Activated T-cell treated with anti-CD3 and anti-CD28 coated beads, Interleukin-2, amount 50 U/mL, for 1 hour (primary cell): ENCODE measurements at places on chromosomes 7 and 10.

DNA sequence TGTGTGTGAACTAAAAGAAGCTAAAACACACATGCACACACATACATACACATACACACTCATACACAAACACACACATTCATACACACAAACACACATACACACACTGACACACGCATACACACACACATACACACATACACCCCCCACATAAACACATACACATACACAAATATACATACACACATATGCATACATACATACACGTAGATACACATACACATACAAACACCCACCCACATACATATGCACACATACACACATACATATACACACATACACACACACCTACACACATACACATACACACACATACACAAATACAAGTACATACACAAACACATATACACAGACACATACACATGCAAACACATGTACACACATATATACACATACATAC is 28.0 kb downstream of the SLC18A2 start:
- DNase-seq = no peak

GRCh38 chr10:54282012-54282411 is 519.0 kb downstream of the PCDH15 start:
- DNase-seq = no peak

DNA sequence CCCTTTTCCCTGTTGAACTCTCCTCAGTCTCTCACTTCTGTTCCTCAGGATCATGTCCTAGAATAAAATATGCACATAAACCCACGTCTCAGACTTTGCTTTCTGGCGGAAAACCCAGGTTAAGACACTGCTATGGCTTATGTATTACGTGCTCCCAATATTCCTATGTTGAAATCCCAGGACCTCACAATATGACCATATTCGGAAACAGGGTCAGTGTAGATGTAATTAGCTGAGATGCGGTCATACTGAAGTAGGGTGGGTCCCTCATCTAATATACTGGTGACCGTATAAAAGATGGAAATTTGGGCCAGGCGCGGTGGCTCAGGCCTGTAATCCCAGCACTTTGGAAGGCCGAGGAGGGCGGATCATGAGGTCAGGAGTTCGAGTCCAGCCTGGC is 59.9 kb downstream of the KIAA1549 start:
- no peak for DNase-seq

DNA sequence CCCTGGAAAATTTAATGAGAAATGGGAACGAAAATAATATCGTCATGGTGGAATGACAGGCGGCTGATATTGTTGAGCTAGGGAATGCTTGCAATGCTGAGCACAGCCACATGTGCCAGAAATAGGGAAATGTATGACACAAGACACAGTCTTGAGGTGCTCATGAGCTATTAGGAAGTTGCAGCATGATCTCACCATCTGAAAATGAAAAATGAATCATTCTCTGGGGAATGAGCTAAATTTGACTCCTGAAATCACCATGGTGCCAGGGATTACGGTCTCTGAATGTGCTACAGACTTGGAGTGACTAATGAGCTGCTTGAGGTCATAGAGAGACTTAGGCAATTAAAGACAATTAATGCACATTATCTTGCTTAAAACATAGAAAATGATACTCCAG is 845.0 kb downstream of the CNTNAP2 start:
- DNase-seq = no peak

DNA sequence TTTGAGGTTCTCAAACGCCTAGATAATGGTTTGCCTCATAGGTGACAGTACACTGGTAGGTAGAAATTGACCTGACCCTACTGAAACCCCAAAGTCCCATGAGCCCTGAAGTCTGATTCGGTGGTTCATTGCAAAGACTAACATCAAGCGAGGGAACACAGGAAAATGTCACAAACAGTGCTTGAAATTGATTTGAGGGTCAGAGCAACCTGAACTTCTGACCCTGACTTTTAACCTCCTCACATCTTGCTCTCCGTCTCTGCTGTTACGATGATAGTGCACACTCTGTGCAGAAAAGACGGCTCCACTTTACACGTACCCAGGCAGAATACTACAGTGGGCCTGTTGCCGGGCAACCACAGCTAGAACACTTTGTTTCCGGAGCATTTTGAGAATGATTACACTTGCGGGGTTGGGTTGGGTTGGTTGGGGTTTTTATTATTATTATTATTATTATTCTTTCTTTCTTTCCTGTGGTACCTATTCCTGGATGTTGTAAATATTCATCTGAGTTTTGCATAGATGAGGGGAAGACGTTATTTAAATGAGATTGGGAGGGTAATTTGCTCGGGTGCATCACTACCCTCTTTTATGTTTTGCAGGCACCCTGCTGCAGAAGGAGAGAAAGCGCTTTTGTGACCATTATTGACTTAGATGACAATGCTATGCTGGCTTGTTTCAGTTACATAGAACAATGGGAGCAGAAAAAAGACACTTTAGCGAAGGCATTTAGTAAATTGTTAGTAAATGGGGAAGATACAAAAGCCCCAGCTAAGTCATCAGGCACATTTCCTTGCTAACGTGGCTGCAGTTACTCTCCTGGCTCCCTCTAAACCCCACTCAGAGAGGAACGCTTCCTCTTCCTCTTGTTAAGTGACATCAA is 438.1 kb upstream of the NRP1 start:
- no peak for DNase-seq

GRCh38 chr10:77075926-77076325 is 561.7 kb downstream of the KCNMA1 start:
- no peak for DNase-seq

- no peak for DNase-seq
Measured at GRCh38 chr7:151386301-151387160, 23.3 kb downstream of the WDR86 start.

GRCh38 chr7:22730921-22731654 is 4.1 kb downstream of the IL6 start:
- no peak for DNase-seq

DNA sequence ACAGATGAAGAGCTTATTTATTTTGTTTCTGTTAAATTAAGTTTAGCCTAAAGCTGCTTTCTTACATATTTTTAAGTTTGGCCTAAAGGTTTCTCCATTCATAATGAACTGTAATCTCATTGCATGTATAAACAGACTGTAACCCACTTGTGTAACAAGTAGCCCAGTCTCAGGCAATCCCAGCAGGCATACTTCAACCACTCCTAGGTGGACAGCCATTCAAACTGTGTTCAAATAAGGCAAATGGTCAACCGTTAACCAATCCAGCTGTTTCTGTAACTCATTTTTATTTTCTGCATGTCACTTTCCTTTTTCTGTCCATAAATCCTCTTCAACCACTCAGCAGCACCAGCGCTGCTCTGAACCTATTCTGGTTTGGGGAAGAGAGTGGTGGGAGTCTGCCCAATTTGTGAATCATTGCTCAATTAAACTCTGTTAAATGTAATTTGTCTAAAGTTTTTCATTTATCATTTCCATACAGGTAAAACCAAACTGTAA is 35.9 kb downstream of the PHYHIPL start:
- DNase-seq = no peak

DNA sequence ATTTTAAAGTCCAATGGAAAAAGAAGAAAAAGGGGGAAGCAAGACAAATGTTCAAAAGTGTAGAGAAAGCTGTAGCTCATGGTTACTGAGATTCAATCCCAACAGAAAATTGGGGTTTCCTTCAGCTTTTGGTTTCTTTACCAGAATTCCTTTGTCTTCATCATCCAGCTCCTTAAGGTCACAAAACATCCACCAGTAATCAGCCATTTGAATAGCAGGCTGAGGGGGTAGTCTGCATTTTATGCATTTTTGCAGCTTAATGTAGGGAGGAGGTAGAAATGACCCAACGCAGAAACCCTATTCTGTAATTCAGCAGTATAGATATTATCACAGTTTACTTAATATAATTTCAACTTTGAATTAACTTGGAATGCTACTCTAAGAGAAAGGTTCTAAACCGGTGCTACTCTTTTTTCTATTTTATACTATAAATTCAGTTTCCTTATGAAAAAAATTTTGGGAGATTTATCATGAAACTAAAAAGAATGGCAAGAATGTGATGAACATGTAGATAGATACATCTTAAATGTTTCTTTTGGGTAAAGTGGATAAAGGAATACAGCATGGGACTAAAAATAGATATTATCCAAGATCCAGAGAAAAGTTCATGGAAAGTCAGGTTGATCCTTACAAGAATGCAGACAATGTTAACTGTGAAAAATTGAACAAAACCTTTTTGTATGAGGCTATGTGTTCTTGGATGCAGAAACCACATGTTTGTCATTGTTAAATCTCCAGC is 596.9 kb downstream of the PHTF2 start:
- DNase-seq = no peak

DNA sequence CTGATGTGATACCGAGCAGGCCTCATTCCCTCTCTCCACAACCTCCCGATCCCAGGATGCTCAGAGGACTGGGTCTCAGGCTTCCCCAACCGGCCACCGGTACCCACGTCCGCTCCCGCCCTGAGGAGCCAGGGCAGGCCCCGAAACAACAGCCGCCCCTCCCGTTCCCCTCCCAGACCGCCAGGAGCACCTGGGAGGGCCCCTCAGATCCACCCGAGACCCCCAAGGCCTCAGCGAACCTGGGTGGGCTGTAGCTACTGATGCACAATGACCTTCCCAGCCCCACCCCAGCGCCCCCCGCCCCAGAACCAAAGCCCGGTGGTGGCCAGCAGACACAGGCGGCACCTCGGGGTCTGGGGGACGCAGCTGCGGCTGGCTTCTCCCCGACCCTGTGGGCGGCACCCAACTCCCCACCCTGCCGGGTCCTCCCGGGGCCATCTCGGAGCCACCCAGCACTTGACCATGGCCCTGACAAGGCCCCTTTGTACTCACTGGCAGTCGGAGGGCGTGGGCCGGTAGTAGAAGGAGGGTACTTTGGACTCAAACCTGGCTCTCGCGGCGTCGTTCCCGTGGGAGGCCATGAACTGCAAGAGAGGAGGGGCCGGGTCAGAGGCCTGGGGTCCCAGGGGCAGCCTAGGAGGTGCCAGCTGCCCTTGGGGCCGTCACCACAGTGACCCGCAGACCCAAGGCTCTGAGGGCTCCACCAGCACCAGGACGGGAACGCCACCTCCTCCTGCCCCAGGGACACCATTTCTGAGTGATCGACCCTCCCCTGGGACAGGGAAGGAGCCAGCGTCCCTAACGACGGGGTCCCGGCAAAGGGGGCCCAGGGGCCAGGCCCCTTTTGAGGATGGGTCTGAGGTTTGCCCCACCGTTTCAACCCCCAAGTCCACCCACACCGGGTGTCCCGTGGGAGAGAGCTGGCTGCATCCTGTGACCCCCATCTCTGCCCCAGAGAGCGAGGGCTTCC is 28.1 kb downstream of the ADAP1 start:
- no peak for DNase-seq

DNA sequence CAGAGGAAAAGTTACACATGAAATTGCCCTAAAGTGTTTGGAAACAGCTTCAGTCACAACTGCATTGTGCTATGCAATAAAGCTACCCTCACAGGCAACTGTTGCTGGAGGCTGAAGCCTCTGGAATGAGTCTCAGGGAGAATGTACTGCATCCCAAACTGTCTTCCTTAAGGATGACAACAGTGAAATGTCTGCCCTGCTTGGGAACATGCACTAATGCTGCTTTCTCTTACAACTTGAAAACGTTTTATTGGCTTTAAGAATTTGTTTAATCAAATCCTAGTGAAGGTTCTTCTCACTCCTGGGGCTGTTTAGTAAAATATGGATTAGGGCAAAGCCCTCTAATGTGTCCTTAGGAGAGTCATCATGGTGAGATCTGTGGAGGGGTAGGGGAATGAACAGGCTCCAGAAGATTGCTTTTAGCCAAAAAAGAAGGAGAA is 215.4 kb downstream of the TWIST1 start:
- DNase-seq = no peak

DNA sequence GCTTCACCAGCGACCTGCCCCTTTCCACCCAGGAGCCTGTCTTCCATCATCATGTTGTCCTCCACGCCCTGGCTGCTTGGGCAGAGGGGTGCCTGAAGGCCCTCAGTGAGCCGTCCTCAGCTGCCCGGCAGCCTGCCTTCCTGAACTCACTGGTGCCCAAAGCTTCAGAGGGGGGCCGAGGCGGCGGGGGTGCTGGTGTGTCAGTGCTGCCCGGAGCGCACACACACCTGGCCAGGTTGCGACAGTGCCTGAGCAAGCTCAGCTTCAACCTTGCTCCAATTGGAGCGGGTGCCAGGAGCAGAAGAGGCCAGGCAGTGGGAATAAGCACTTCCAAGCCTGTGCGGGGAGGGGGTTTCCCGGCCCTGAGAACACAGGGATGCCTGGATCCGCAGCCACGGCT is 566.3 kb downstream of the INHBA start:
- DNase-seq = no peak

- DNase-seq = no peak
Measured at GRCh38 chr7:11427686-11428273, 404.2 kb downstream of the THSD7A start.

- DNase-seq = no peak
Measured at GRCh38 chr10:121070275-121071070, 219.3 kb downstream of the WDR11 start.

GRCh38 chr7:122764902-122765301 is 62.2 kb upstream of the RNF148 start:
- no peak for DNase-seq

DNA sequence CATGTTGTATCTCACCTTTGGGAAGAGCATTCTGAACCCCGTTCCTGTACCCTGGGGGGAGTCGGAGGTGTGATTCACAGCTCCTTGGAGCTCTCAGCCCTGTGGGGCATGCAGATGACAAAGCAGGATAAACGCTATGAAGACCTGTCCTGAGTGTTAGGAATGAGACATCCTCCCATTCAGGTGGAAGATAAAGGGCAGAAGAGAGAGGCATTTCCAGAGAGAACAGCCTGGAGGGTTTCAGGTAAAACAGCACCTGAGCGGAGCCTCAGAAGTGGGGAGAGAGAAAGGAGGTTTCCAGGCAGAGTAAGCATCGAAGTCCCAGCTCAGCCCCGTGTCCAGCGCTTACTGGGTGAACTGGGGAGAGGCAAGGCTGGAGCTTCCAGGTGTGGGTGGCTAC is 288.9 kb downstream of the KLF6 start:
- no peak for DNase-seq

- DNase-seq = peak; percentile 79
Measured at GRCh38 chr10:102072673-102073527, 7.8 kb downstream of the HPS6 start.

GRCh38 chr10:98825741-98826140 is 379.0 kb upstream of the HPS1 start:
- DNase-seq = no peak

DNA sequence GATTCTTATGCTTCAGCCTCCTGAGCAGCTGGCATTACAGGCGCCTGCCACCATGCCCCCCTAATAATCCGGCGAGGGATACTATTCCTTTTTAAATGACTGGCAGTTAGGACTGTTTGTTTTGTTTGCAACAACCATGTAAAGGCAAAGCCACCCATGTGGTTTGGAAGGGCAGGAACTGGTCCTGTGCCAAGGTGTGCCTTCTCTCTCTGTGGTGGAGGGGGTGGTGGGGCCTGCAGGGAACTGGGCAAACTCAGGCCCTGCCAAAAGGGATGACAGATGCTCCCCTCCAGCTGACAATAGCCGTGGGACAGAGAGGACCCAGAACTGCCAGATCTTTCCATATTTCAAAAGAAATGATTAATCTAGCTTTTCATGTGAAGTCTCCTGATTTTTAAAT is 23.5 kb upstream of the WAPL start:
- no peak for DNase-seq

- no peak for DNase-seq
Measured at GRCh38 chr7:141676618-141677017, 25.3 kb downstream of the DENND11 start.
